A549 treated with CpdA at 1 μM for 4 hours (cell line): ENCODE measurements at places on chromosomes 16 and 17. TPM values are rescaled to one million over a fixed set of nuclear protein-coding genes. Genes with fewer than 3 reads are reported as not detected.

HSD17B1 gene
- 1.2 to 1.9 TPM (median 1.5 TPM) in 5 replicates for total RNA-seq

ALOX12 gene
- total RNA-seq = 0.02 TPM in 1 of 5 replicates, not detected in the others

APRT gene
- 285 to 417 TPM (median 377 TPM) in 5 replicates for total RNA-seq

ARL5C gene
- not detected in 5 replicates for total RNA-seq

CLEC18C gene
- 0.08 to 0.24 TPM (median 0.10 TPM) in 3 of 5 replicates, not detected in the others for total RNA-seq

AIPL1 gene
- total RNA-seq = not detected in 5 replicates

CARHSP1 gene
- 120 to 146 TPM (median 136 TPM) in 5 replicates for total RNA-seq

SLC5A10 gene
- total RNA-seq = 0.09 to 0.22 TPM (median 0.17 TPM) in 5 replicates

TPSB2 gene
- total RNA-seq = not detected in 5 replicates

C17orf107 gene
- total RNA-seq = 0.22 to 0.38 TPM (median 0.31 TPM) in 5 replicates

TMC8 gene
- total RNA-seq = 0.22 to 0.43 TPM (median 0.38 TPM) in 5 replicates

USH1G gene
- total RNA-seq = 0.02 to 0.12 TPM (median 0.08 TPM) in 4 of 5 replicates, not detected in the other

RUNDC3A gene
- 0.53 to 0.94 TPM (median 0.83 TPM) in 5 replicates for total RNA-seq

TBX2 gene
- total RNA-seq = 4.8 to 8.1 TPM (median 7.8 TPM) in 5 replicates

NOG gene
- total RNA-seq = 0.58 to 1.3 TPM (median 1.1 TPM) in 5 replicates

HCRT gene
- total RNA-seq = 0.10 TPM in 1 of 5 replicates, not detected in the others

PHKG2 gene
- 21.1 to 26.6 TPM (median 23.0 TPM) in 5 replicates for total RNA-seq

OR1F1 gene
- total RNA-seq = 0.29 to 0.48 TPM (median 0.40 TPM) in 3 of 5 replicates, not detected in the others

CKLF gene
- 60.3 to 70.7 TPM (median 62.7 TPM) in 5 replicates for total RNA-seq

CLUH gene
- total RNA-seq = 93.9 to 123 TPM (median 111 TPM) in 5 replicates

KCNG4 gene
- total RNA-seq = not detected in 5 replicates
